HepG2 (cell line): ENCODE measurements at places on chromosomes 12 and 14.
A peak's percentile ranks its signal among the peaks of the same experiment; 100 is the strongest.

GRCh38 chr12:12505544-12506495 is 56.8 kb downstream of the DUSP16 start:
- DNase-seq, result peak; percentile 53

DNA sequence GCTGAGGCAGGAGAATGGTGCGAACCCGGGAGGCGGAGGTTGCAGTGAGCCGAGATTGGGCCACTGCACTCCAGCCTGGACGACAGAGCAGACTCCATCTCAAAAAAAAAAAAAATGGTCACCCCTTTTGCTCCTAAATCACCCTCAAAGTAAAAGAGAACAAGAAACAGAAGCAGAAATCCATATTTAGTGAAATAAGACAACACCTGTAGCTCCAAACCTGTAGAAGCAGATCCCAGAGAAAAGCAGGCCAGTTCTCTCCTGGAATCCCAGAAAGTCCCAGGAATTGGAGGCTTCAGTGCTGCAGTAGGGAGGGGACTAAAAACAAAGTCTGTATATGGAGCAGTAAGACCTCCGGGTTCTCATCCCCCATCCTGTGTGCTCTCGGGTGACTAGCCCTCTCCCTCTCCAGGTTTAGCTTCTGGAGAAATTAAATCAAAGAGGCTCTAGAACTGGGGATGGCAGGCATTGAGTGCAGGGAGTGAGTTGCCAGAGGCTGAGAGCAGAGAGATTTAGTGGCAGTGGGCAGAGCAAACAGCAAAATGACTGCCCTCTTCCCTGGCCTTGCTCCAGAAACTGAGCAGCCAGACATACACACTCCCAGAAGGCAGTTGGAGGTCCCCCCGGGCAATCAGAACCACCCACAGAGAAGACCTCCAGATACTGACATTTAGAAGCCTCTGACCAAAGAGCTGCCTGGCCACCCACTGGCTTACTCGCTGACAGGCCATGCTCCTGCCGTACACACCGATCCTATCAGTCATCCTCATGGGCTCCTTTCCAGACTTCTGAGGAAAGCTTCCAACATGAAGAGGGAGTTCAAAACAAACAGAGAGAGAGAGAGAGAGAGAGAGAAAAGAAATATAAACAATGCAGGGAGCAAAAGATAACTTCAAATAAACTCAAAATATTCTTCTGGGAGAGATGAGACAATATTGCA is 6.3 kb upstream of the MLXIP start:
- DNase-seq, result no peak

- DNase-seq, result no peak
Measured at GRCh38 chr12:118330421-118331018, 42.2 kb downstream of the TAOK3 start.

- no peak for DNase-seq
Measured at GRCh38 chr12:1851151-1851701, 30.9 kb downstream of the LRTM2 start.

DNA sequence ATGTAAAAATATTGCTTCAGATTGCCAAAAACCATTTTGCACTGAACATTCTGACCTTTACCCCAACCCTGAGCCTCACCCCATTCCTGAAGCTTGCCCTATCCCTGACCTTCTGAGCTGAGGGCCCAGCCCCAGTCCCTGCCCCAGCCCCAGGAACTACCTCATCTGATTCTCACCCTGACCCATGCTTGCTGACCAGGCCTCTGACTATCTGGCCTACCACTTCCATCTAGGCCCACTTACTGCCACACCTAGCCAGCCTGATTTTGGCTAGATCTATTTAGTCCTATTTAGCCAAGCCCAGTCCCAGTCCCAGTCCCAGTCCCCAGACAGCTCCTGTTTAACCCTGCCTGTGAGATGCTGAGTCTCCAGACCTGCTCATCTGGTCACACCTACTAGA is 33.6 kb downstream of the OR10P1 start:
- DNase-seq, result no peak

DNA sequence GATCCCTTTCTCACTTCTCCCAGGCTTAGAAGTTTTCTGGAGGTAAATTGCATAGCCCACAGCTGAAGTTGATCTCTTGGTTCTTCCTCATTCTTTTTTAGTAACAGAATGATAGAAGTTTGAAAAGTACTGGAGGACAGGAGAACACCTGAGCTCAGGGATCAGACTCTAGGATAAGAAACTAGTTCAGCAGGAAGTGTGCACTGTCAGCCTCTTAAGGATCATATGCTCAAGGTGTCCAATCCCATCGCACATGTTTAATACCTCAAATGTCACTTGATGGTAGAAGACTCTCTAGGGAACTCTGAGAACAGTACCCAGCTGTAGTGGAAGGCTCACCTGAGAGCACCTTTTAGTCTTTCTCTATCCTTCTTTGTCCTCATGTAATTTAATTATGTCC is 14.7 kb upstream of the LIMA1 start:
- no peak for DNase-seq

GRCh38 chr14:93977790-93978581 is 1.6 kb upstream of the ASB2 start:
- DNase-seq, result no peak

GRCh38 chr12:108751821-108752220 is 20.5 kb upstream of the CORO1C start:
- no peak for DNase-seq

- DNase-seq, result peak; percentile 48
Measured at GRCh38 chr12:99386907-99387306, 260.6 kb upstream of the GARIN6 start.

- peak; percentile 40 for DNase-seq
Measured at GRCh38 chr12:80412343-80412953, 31.6 kb upstream of the PTPRQ start.
